Heart left ventricle (tissue), 16 donors: ENCODE measurements at places on chromosomes 4 and X. TPM values are rescaled to one million over a fixed set of nuclear protein-coding genes. Genes with fewer than 3 reads are reported as not detected.

DNA sequence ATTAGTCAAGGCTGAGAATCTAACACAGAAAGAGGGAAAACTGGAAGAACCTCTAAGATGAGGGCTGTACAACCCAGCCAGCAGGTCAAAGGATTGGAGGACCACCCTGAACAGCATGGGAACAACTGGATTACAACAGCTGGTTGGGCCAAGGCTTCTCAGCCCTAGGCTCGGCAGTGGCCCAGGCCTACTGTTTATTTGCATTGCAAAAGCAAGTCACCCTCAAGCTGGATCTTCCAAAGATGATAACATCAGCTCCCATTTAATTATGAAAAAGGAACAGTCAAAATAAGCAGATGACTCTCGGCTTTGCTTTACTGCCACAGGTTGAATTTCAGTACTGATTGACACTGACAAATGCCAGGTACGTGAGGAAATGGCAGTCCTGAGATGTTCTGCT is 61.8 kb downstream of the GPC3 start:
- DNase-seq: no peak

GRCh38 chr4:75800972-75801371 is 76.6 kb downstream of the USO1 start:
- DNase-seq: no peak

GRCh38 chr4:111618908-111619307 is 526.3 kb upstream of the FAM241A start:
- DNase-seq: no peak

Gene MAGEB10
- not detected for polyA plus RNA-seq

Gene CXCL3
- polyA plus RNA-seq: 0.69 TPM

DNA sequence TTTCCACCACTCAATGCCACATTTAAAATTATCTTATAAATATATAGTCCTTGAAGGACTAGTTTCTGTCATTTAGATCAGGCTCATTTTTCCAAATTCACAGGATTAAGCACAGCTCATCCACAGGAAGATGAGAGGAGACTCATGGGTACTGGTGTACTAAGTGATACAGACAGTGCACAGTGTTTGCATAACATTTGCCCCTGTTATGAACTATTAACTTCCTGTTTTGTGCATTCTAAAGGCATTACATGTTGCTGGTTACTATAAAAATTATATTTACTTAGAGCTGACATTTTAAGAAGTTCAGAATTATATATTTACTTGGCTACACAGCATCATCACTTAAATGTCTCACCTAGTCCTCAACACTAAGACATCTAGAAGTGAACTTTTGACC is 772.0 kb downstream of the TECRL start:
- no peak for DNase-seq

DNA sequence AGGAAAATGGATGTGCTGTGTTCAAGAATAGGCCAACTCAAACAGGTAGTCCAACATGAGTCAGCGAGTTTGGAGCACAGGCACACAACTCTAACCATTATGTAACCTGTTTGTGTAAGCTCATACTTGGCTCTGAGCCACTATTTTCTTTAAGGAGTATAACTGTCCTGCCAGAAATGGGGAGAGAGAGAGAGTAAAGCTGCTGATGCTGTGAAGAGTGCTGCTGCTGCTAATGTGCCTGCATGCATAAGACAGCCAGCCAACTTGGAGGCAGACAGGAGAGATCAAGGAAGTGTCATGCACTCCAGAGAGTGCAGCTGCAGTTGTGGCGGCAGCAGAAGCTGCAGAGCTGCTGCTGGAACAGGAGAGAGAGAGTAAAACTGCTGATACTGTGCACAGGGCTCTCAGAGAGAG is 11.7 kb upstream of the STATH start:
- DNase-seq: no peak

Gene HCFC1
- polyA plus RNA-seq: 23.0 TPM

- DNase-seq: no peak
Measured at GRCh38 chrX:14355556-14355955, 173.8 kb upstream of the GLRA2 start.

DNA sequence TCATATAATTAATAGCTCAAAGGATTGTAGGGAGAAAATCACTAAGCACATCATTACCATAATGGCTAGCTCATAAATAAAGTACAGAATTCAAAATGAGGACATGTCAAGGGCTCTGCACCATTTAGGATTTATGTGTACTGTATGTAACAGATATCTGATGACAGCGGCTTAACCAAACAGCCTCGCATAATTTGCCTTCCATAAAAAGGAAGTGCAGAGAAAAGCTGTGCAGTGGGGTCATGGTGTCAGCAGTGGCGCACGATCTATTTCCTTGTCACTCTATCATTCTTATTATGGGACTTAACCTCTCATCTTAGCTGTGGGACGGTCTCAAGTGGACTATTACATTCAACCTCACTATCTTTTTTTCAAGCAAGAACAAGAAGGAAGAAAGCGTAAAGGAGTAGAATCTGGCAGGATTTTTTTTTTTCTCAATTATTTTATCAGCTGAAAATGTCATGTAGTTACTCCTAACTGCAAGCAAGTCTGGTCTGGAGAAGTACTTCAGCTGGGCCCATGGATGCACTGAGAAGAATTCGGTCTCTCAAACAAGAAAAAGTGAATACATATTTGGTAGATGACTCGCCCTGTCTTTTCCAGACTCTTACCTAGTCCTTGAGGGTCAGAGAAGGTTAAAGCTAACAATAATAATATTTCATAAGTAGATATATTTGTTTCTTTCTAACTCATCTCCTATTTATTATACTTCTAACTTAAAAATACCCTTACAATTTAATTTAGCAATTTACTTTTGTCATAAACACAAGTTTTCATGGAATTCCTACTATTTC is 94.6 kb downstream of the COX18 start:
- DNase-seq: no peak

Gene PRSS12
- 0.01 TPM for polyA plus RNA-seq

GRCh38 chr4:37279894-37280592 is 35.5 kb downstream of the NWD2 start:
- DNase-seq: no peak

Gene GSPT2
- 7.3 TPM for polyA plus RNA-seq

- no peak for DNase-seq
Measured at GRCh38 chr4:70522626-70523025, 4.3 kb downstream of the AMTN start.

Gene MAGEA10
- not detected for polyA plus RNA-seq

DNA sequence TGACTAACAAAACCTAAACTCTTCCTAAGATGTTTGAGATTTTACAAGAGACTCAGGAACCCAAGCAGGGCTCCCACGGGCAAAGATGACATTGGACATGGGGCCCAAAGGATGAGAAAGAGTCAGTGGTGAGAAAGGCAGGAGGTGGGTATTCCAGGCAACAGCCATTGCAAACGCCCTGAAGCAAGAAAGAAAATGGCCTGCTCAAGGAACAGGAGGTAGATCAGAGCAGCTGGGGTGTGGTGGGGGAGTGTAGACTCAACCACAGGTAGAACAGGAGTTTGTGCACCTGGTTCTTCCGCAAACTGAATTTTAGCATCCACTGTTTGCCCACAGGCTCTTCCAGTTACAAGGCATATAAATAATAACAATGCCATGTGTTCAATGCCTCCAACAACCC is 3.3 kb downstream of the PPP2R2C start:
- DNase-seq: no peak

- DNase-seq: no peak
Measured at GRCh38 chr4:35900286-35901243, 343.7 kb downstream of the ARAP2 start.

DNA sequence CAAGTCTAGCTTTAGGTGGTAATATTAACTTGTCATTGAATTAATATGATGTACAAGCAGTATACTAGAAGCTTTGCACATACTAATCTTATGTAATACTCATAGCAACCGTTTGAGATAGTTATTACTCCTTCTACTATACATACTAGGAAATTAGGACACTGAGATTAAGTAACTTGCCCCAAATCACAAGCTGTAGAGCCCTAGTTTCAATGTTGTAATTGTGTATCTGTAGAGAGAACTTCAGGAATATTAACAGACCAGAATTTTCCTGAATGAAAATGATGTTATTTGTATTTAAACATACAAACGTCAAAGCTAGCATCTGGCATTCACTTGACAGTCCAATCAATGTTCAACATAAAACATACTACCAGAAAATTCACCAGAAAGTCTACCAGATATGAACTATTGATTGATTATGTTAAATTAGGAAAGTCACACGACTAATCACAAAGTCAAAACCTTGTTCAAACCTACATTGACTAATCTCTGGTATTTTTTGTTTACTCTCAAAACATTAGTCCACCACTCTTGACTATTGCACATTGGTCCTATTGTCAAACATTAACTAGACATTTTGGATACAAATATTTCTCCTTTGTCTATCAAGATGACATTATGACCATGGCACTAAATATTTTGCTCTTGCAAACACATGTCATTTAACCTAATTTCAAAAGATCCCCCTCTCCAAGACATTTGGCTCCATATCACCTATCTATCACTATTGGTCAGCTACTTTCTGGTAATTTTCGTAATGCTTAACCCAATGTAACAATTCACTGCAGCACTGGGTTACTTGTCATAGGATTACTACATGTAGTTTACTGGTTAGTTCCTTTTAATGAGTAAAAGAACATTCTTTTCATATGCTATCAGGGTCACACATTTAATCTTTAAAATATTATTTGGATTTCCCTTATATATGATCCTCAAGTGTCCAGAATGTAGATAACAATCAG is 100.7 kb downstream of the GPC3 start:
- DNase-seq: no peak

Gene SUPT20HL2
- not detected for polyA plus RNA-seq

Gene ABCE1
- 45.7 TPM for polyA plus RNA-seq

DNA sequence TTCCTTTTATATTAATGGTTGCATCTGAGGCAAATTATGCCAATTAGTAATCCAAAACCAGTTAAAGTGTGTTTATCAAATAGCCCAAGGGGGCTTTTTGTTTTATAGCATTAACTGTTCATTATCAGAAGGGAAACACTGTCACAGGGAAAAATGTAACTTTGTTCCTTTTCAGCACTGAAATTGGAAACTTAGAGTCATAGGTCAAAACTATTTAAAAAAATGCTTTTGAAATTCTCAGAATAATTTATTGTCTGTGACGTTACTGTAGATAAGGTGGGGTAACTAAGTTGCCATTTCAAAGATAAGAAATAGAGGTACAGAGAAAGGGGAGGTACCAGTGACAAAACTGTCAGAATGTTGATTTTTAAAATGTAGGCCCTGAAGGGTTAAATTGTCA is 129.3 kb downstream of the AKAP4 start:
- no peak for DNase-seq

Gene GSX2
- 0.04 TPM for polyA plus RNA-seq

GRCh38 chr4:165443276-165443675 is 64.5 kb downstream of the CPE start:
- DNase-seq: no peak

DNA sequence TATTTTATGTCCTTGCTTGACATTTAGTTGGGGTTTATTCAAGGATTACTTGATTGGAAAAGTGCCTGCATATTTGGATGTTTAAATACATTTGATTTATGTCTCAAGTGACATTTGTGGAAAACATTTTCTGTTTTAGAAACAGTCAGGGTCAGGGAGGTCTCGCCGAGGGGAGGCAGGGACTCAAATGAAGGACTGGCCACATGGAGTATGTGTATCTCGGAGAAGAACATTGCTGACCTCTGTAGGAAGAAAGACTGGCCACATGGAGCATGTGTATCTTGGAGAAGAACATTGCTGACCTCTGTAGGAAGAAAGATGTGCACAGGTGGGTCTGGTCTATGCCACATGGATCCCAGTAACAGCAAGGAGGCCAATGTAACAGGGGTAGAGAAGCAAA is 233.6 kb downstream of the TRIML1 start:
- DNase-seq: no peak

GRCh38 chr4:147136310-147136709 is 190.6 kb upstream of the TTC29 start:
- no peak for DNase-seq

GRCh38 chr4:51878431-51878830 is 35.5 kb downstream of the DCUN1D4 start:
- no peak for DNase-seq

GRCh38 chrX:122582975-122583305 is 601.1 kb upstream of the GRIA3 start:
- no peak for DNase-seq

Gene GPRIN3
- 2.4 TPM for polyA plus RNA-seq

DNA sequence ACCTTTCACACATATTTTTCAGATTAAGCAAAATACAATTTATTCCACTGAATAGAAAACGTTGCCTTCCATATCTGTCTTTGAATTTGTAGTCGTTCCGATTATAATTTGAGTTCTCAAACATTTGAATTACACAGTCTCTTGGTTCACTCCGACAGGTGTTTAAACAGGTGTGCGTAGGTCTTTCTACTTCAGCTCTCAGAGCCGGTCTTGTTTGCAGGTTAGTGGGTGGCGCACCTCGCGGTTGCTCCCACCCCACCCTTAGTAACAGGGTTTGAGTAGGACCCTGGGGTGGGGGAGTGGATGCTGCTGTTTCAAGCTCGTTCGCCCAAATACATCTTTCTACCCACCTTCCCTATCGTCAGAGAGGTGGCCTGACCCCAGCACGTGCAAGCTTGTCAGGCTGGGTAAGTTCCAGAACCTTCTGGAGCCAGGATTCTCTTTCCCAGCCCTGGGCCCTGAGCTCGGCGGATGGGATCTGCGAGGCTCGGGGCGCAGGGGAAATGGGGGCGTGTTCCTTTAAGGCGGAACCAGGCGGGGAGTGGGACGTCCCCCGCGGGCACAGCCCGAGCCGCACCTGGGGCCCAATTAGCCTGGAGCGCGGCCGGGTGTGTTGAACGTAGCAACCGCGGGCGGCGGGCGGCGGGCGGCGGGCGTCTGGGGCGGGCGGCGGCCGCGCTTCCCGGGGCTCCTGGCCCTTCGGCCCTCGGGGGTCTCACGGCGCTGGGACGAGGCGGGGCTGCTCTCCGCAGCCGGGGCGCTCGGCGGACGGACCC is at the start of gene FAM149A:
FAM149A (plus strand) TSS at position 591 of the 776 bp plus-strand sequence.
- DNase-seq: peak; percentile 38

GRCh38 chr4:176309046-176309445 is 10.7 kb upstream of the SPCS3 start:
- no peak for DNase-seq

DNA sequence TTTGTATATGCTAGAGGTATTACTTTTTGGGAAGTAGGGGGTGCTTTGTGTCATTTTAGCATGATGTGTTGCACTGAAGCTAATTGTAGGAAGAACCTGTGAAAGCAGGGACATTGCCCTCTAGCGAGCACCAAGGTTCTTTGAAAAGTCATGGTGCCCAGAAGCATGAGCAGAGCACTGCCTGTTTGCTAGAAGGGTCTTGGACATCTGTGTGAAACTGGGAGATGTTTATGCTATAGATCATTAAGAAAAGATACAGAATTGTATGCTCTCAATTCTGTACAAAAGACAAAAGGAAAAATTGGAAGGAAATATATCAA is 14.7 kb downstream of the GRPR start:
- DNase-seq: no peak

GRCh38 chr4:75004755-75005668 is 72.1 kb downstream of the PARM1 start:
- DNase-seq: peak; percentile 43

- DNase-seq: no peak
Measured at GRCh38 chr4:157700898-157701694, 471.7 kb downstream of the GASK1B start.
